Peyer's patch (tissue), 4 donors: ENCODE measurements at places on chromosomes 6 and 20. TPM values are rescaled to one million over a fixed set of nuclear protein-coding genes. Genes with fewer than 3 reads are reported as not detected.

Gene THBS2
- 28.3 TPM for total RNA-seq

Gene ASIP
- total RNA-seq, result not detected

DNA sequence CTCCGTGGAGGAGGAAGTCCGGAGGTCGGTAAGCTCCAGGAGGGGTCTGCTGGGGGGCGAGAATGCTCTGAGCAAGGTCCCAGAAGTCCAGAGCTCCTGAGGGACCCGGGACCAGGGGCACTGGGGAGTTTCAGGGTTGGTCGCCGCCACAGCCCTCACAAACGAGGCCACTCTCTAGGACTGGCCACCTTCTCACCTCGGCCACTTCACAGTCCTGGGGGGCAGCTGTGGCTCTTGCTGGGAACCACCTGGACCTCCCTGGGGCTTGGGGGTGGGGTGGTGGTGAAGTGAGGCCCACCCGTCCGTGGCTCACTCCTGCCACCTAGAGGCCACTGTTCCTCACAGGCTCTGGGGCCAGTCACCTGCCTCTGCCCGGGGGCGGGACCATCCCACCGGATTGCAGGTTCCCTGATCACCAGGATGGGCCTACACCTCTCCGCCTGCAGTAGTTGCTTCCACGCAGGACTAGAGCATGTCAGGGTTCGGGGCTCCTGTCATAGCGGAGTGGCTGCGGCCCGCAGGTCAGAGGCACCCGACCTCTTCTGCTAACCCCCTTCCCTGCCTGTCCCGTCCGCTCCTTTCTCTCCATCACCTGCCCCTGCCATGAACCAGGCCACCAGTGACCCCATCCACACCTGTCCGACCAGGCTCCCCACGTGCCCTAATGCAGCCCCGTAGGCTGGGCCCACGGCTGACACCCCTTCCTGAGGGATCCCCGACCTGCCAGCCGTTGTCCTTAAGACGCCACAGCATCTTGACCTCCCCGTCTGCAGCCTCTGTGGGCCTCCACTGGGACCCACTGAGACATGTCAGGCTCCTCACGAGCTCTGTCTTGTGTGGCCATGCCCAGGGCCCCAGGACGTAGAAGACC, 5.1 kb upstream of the TCEA2 start:
- H3K4me3 ChIP-seq, result no peak overlapping the region
- peaks cover 7% of the 10 kb centered on the region for H3K4me1 ChIP-seq
- no peaks in the 10 kb centered on the region for H3K36me3 ChIP-seq
- H3K27ac ChIP-seq, result peak overlapping the region; percentile 61
- peak; percentile 92 for DNase-seq
- H3K27me3 ChIP-seq, result no peaks in the 10 kb centered on the region

DNA sequence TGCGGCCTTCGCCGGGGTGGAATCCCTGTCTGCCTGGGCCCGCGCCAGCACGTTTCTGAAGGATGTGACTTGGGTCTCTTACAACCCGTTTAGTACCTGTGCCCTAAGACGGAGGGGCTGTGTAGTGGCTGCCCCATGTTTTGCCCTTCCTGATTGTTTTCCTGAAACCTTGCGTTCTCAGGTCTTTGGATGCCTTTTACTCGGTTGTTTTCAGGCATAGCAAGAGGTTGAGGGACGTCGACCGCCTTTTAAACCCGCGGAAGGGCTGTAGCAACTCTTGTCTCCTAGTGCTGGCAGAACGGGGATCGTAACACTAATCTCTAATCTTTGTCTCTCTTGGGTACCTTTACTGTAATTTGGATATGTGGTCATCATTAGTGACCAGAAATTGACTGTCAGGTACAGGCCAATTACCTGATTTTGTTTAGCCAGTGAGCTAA, 706 bp upstream of the NANP start:
- no peaks in the 10 kb centered on the region for H3K27me3 ChIP-seq
- H3K4me3 ChIP-seq, result peak overlapping the region; percentile 97
- DNase-seq, result no peak

Gene EPHA7
- total RNA-seq, result 1.5 TPM

DNA sequence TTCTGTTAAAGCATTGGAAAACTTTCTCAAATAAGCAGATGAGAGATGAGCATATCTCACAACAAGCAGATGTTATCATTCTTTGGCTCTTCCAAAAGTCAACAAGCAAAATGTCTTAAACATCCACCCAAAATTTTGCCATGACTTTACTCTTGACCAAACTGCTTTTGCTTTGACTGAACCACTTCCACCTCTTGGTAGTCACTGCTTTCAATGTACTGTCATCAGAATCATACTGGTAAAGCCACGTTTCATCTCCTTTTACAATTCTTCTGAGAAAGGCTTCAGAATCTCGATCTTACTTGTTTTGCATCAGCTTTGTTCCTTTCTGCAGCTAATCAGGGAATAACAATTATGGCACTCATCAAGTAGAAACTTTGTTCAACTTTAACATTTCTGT, 498.5 kb upstream of the GJE1 start:
- H3K36me3 ChIP-seq, result no peaks in the 10 kb centered on the region
- no peak for DNase-seq
- H3K4me1 ChIP-seq, result no peaks in the 10 kb centered on the region
- H3K4me3 ChIP-seq, result no peak overlapping the region
- H3K27me3 ChIP-seq, result no peaks in the 10 kb centered on the region
- no peak overlapping the region for H3K27ac ChIP-seq

DNA sequence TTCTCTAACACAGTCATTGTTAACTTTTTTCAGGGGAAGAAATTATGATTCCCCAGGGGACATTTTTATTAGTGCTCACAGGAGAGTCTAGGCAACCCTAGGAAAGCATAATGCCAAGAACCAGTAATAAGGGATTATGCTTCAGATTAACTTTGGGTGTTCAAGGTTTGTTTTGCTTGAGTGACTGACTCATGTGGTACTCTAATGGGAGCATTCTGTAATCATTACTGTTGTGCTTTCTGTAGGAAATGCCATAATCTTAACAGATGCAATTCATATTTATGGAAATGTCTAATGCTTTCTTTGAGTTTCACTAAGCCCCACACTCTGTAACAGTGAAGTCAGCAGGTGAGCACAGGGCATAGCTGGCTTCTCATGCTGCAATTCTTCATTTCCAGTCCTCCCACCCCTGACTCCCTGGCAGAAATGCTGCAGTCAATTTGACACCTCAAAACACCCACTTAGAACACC, 263.4 kb upstream of the MAN1A1 start:
- no peaks in the 10 kb centered on the region for H3K27me3 ChIP-seq
- H3K36me3 ChIP-seq, result no peaks in the 10 kb centered on the region
- no peaks in the 10 kb centered on the region for H3K4me1 ChIP-seq
- no peak overlapping the region for H3K27ac ChIP-seq

Gene PSORS1C2
- not detected for total RNA-seq

- no peak overlapping the region for H3K27ac ChIP-seq
- H3K27me3 ChIP-seq, result no peaks in the 10 kb centered on the region
- H3K4me3 ChIP-seq, result no peak overlapping the region
- DNase-seq, result no peak
- H3K4me1 ChIP-seq, result no peaks in the 10 kb centered on the region
Observed at GRCh38 chr6:16576451-16577368, 184.6 kb downstream of the ATXN1 start.

- H3K27ac ChIP-seq, result no peak overlapping the region
- no peaks in the 10 kb centered on the region for H3K27me3 ChIP-seq
- no peak overlapping the region for H3K4me3 ChIP-seq
- no peaks in the 10 kb centered on the region for H3K36me3 ChIP-seq
- peaks cover 5% of the 10 kb centered on the region for H3K4me1 ChIP-seq
Observed at GRCh38 chr6:146884728-146885127, 286.0 kb downstream of the ADGB start.

Gene TAGAP
- 3.9 TPM for total RNA-seq

Gene MACROD2
- 7.3 TPM for total RNA-seq

- H3K4me3 ChIP-seq, result no peak overlapping the region
- no peaks in the 10 kb centered on the region for H3K36me3 ChIP-seq
- H3K27me3 ChIP-seq, result no peaks in the 10 kb centered on the region
- no peak overlapping the region for H3K27ac ChIP-seq
Observed at GRCh38 chr20:39623584-39624234, 661.6 kb downstream of the DHX35 start.

- no peaks in the 10 kb centered on the region for H3K4me1 ChIP-seq
- no peaks in the 10 kb centered on the region for H3K27me3 ChIP-seq
- H3K27ac ChIP-seq, result no peak overlapping the region
- H3K4me3 ChIP-seq, result no peak overlapping the region
- no peak for DNase-seq
Observed at GRCh38 chr20:3181270-3181669, 7.9 kb upstream of the LZTS3 start.

- no peak overlapping the region for H3K27ac ChIP-seq
- no peaks in the 10 kb centered on the region for H3K27me3 ChIP-seq
- H3K4me3 ChIP-seq, result no peak overlapping the region
- no peaks in the 10 kb centered on the region for H3K36me3 ChIP-seq
Observed at GRCh38 chr6:74891349-74891831, 314.5 kb downstream of the COL12A1 start.

DNA sequence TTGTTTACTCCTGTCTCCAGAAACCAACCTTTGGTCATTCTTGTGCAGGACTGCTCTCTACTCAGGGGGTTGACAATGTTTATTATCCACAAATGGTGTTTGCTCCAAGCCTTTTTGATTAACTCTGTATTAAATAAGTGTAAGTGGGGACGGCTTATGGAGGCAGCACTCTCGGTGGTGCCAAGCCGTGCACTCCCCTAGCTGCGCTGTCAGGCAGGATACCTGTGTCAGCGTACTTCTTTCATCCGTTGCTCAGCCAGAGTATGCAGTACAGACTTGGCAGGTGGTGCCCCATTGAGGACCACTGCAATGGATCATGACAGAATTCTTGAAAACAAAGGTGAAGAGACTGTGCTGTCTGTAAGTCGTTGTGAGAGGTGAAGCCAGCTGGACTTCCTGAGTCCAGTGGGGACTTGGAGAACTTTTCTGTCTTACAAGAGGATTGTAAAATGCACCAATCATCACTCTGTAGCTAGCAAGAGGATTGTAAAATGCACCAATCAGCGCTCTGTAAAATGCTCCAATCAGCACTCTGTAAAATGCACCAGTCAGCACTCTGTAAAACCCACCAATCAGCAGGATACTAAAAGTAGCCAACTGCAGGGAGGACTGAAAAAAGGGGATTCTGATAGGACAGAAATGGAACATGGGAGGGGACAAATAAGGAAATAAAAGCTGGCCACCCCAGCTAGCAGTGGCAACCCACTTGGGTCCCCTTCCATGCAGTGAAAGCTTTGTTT, 480.0 kb downstream of the MEI4 start:
- H3K36me3 ChIP-seq, result no peaks in the 10 kb centered on the region
- no peak overlapping the region for H3K4me3 ChIP-seq
- H3K27me3 ChIP-seq, result no peaks in the 10 kb centered on the region
- no peak for DNase-seq
- H3K27ac ChIP-seq, result no peak overlapping the region

Gene EDN3
- total RNA-seq, result 73.5 TPM

- no peak overlapping the region for H3K27ac ChIP-seq
- DNase-seq, result no peak
- no peaks in the 10 kb centered on the region for H3K27me3 ChIP-seq
- H3K4me3 ChIP-seq, result no peak overlapping the region
- H3K4me1 ChIP-seq, result no peaks in the 10 kb centered on the region
- H3K36me3 ChIP-seq, result no peaks in the 10 kb centered on the region
Observed at GRCh38 chr6:56833873-56834272, 121.0 kb upstream of the BEND6 start.

DNA sequence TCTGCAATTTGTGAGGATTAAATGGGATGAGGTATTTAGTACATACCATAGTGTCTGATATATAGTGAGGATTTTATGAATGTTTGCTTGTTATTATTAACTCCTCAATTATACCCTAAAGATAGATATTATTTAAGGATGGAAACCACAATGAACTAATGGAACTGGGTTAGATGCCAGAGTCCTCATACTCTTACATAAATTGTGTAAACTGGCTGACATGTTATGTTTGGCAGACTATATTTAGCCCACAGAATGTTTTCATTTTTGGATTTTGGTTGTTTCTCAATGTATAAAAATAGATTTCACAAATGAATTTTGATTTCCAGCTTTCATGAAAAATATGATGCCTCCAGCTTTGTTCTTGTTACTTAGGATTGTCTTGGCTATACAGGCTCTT, 37.6 kb downstream of the HTR1B start:
- no peaks in the 10 kb centered on the region for H3K4me1 ChIP-seq
- H3K36me3 ChIP-seq, result no peaks in the 10 kb centered on the region
- no peaks in the 10 kb centered on the region for H3K27me3 ChIP-seq
- DNase-seq, result no peak
- H3K4me3 ChIP-seq, result no peak overlapping the region

Gene KIF13A
- total RNA-seq, result 39.6 TPM

Gene FOXQ1
- total RNA-seq, result not detected

- H3K4me3 ChIP-seq, result no peak overlapping the region
- H3K27me3 ChIP-seq, result no peaks in the 10 kb centered on the region
- no peaks in the 10 kb centered on the region for H3K4me1 ChIP-seq
- H3K27ac ChIP-seq, result no peak overlapping the region
- no peak for DNase-seq
Observed at GRCh38 chr6:133157995-133158394, 83.2 kb upstream of the EYA4 start.

Gene CST5
- not detected for total RNA-seq

Gene INSM1
- total RNA-seq, result 1.4 TPM

DNA sequence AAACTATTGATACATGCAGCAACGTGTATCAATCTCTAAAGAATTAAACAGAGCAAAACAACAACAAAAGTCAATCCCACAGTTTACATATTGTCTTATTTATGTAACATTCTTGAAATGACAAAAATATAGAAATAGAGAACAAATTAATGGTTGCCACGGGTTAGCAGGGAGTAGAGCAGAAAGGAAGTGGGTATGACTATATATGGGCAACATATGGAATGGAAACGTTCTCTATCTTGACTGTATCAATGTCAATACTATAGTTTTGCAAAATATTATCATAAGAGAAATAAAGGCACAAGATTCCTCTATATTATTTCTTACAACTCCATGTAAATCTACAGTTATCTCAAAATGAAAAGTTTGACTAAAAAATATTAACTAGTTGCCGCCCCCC, 12.8 kb downstream of the AK9 start:
- no peaks in the 10 kb centered on the region for H3K27me3 ChIP-seq
- H3K4me3 ChIP-seq, result no peak overlapping the region
- H3K27ac ChIP-seq, result no peak overlapping the region
- H3K4me1 ChIP-seq, result no peaks in the 10 kb centered on the region
- no peaks in the 10 kb centered on the region for H3K36me3 ChIP-seq

GRCh38 chr6:158314737-158315136, 2.5 kb downstream of the TULP4 start:
- no peak overlapping the region for H3K4me3 ChIP-seq
- no peaks in the 10 kb centered on the region for H3K36me3 ChIP-seq
- no peaks in the 10 kb centered on the region for H3K27me3 ChIP-seq
- H3K4me1 ChIP-seq, result no peaks in the 10 kb centered on the region
- DNase-seq, result no peak

DNA sequence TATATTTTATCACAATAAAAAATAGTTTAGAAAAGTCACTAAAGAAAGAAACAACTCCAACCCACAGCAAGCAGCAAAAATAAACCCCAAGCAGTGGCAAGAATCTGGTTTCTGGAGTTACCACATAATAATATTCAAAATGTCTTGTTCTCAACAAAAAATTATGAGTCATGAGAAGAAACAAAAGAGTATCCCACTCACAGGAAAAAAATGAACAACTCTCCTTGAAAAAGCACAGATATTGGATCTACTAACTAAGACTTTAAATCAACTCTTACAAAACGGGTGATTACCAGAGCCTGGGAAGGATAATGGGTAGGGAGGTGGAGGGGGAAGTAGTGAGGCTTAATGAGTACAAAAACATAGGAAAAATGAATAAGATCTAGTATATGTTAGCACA, 425.6 kb downstream of the PLCB1 start:
- H3K4me1 ChIP-seq, result no peaks in the 10 kb centered on the region
- DNase-seq, result no peak
- H3K27me3 ChIP-seq, result no peaks in the 10 kb centered on the region
- H3K4me3 ChIP-seq, result no peak overlapping the region
- H3K27ac ChIP-seq, result no peak overlapping the region

- no peak overlapping the region for H3K4me3 ChIP-seq
- H3K4me1 ChIP-seq, result no peaks in the 10 kb centered on the region
- DNase-seq, result no peak
- H3K27ac ChIP-seq, result no peak overlapping the region
- peaks cover 77% of the 10 kb centered on the region for H3K36me3 ChIP-seq
Observed at GRCh38 chr20:45328451-45328850, 19.8 kb downstream of the SDC4 start.
